ENCODE measurements at places on chromosomes 3 and 15.

DNA sequence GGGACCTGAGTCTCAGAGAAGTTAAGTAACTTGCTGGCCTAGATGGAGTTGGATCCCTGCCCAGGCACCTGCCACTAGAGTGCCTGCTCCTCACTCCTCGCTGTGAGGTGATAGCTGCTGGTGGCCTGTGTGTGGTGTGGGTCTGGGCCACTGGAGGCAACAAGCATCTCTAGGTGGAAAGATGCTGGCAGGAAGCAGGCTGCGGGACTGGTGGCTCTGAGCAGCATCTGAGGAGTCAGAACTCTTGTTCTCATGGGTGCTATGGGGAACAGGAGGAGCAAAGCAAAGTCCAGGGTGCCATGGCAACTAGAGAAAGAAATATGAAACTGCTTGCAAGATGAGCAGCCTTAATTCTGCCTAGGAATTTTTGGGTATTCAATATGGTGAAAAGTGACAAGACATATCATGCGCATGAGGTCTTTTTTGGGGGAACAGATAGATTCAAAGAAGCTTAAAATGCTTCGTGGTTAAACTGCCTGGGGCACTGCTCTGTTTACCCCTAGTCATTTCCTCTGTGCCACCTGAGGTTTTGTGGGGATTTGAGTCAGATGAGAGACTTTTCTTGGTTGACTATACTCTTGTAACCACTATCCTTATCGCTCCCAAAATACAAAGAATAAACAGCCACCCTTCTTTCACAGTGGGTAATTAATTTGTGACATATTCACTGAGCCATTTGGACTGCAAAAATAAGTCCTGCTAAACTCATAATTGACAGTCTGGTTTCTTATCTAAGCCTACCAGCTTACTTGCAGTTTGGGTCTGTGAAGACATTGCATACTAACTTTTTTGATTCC lies 50.3 kb downstream of the MED12L start:
- no peak for DNase-seq

DNA sequence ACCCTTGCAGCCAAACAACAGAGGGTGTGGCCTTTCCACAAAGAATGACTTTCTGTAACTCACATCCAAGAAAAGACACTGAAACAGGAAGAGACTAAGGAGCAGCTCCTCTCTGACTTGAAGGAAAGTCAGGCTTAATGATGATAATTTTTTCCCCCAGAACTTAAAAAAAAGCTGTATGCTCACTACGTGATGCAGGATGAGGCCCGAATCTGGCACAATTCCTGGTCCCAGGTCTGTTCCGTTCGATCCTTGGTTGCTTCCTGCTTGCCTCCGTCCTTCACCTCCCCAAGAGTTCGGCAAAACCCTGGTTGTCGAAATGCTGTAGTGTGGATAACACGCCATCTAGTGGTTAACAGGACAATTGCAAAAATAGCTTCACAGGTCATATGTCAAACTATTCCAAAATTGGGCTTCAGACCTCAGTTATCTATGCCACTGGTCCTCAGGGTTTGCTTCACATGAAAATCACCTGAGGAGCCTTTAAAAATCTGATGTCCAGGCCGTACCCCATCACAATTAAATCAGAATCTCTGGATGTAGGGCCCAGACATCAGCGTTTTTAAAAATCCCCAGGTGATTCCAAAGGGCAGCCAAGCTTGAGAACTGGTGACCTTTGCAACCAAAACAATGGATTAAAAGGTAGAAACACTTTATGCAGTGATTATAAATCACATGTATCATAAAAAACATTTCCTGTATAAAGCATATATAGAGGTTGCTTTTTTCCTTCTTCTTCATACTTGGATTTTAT lies 28.1 kb upstream of the SYNM start:
- no peak for DNase-seq

DNA sequence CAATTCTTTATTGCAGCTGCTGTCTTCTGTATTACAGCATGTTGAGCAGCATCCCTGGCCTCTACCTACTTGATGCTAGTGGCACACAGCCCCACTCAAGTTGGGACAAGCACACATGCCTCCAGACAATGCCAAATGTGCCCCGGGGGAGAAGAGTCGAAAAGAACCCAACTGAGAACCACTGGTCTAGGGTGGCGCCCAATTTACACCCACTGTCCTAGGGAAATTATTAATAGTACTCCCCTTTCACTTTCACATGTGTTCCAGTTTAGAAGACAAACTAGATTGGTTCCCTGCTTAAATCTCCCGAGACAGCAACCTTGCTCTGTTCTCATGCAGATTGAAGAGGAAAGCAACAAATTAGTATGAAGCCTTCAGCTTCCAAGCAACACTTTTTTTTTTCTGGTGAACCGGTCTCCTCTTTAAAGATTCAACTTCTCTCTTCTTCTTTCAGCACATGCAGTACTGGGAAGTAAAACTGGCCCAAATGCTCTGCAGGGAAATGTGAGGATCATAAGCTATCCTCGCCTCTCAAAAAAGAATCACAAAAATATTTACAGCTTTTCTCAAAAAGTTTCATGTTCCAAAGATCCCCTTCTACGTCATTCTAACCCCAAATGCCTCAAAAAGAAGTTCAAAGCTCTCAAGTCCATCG lies 823.9 kb upstream of the CFAP20DC start:
- no peak for DNase-seq

GRCh38 chr3:84906065-84906464 lies 52.7 kb upstream of the CADM2 start:
- no peak for DNase-seq
